ENCODE measurements at places on chromosomes 16 and 17.

DNA sequence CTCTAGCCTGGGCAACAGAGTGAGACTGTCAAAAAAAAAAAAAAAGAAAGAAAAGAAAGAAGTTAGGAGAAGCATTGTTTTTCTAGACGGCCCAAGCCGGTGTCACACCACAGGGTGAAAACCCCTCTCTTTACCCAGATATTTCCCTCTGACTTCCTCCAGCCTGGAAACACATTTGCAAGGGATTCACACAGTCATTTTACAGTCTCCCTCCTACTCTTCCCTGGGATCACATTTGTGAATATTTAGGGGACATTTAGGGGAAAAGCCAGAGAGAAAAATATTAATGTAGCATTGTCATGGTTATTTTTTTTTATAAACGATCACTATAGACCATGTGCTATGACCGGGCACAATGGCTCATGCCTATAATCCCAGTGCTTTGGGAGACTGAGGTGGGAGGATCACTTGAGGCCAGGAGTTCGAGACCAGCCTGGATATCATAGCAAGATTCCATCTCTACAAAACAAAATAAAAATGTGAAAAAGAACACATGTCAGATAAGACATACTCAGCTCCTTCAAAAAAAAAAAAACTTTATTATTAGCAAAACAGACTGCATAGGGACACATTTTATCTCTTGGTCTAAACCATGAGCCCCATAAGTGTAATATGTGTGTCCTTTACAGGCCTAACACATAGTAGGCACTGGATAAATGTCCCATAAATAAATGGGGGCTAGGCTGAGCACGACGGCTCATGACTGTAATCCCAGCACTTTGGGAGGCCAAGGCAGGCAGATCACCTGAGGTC is 10.9 kb upstream of the SDR42E2 start:
- no peak for DNase-seq

GRCh38 chr16:23466162-23466885 is 13.3 kb upstream of the COG7 start:
- DNase-seq = no peak

- DNase-seq = no peak
Observed at GRCh38 chr17:80742091-80742490, 197.5 kb downstream of the RPTOR start.

- no peak for DNase-seq
Observed at GRCh38 chr17:9242497-9242881, 221.2 kb downstream of the NTN1 start.

Data from cortex of kidney (tissue), 1 donor.